ENCODE measurements at places on chromosomes 5 and 9.

- no peak for DNase-seq
Measured at GRCh38 chr9:89634995-89635742, 30.4 kb downstream of the GADD45G start.

- DNase-seq: no peak
Measured at GRCh38 chr9:33019797-33020196, 5.3 kb upstream of the DNAJA1 start.

DNA sequence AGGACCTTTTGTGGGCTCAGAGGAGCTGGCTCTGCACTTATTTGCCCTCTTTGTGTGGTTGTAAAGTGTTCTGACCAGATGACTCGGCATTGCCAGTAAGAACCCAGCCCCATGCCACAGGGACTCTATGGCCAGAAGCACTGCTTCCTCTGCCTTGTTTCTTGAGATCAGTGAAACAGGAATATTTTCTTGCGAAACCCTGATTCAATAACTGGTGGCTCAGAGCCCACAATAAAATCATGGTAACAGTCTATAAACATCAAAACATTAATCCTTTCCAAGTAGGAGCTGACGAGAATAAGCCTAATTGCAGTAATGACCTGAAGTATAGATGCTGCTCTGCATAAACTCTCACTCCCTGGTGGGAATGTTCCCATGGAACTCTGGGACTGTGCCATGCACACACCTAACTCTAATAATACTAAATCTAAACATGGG is 344.3 kb downstream of the ZNF608 start:
- no peak for DNase-seq

- no peak for DNase-seq
Measured at GRCh38 chr5:103452666-103453065, 109.9 kb downstream of the NUDT12 start.

DNA sequence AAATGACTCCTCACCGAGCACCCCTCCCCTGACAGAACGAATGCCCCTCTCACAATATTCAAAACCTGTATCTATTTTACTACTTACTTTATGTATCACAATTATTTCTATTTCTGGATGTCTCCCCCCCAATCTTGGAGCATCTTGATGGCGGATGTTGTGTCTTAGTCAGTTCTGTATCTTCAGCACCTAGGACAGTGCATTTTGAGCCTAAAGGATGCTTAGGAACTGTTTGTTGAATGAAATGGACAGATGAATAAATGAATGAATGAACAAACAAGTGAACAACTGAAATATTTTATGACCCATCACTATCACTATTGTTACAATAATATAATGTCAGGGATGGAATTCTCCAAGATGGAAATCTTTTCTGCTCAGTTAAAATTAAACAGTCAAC is 295.7 kb downstream of the DNAH5 start:
- DNase-seq: no peak

DNA sequence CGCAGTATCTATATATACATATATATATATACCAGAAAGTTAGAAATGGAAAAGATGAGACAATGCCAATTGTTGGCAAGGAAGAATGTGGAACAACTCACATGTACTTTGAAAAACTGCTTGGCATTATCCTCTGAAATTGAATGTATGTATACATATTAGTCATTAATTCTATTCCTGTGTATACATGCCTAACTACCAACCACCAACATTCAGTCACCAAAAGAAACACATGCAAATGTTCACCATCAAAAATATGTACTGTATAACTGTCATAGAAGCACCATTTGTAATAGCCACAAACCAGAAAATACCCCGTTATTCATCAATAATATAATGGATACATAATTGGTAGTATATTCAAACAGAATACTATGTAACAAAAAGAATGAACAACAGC is 330.2 kb upstream of the GRAMD2B start:
- no peak for DNase-seq

- no peak for DNase-seq
Measured at GRCh38 chr9:76135902-76136301, 245.4 kb downstream of the PCSK5 start.

- no peak for DNase-seq
Measured at GRCh38 chr5:150244209-150244608, 45.4 kb downstream of the CAMK2A start.

- no peak for DNase-seq
Measured at GRCh38 chr9:71515107-71515506, 253.2 kb downstream of the CEMIP2 start.

DNA sequence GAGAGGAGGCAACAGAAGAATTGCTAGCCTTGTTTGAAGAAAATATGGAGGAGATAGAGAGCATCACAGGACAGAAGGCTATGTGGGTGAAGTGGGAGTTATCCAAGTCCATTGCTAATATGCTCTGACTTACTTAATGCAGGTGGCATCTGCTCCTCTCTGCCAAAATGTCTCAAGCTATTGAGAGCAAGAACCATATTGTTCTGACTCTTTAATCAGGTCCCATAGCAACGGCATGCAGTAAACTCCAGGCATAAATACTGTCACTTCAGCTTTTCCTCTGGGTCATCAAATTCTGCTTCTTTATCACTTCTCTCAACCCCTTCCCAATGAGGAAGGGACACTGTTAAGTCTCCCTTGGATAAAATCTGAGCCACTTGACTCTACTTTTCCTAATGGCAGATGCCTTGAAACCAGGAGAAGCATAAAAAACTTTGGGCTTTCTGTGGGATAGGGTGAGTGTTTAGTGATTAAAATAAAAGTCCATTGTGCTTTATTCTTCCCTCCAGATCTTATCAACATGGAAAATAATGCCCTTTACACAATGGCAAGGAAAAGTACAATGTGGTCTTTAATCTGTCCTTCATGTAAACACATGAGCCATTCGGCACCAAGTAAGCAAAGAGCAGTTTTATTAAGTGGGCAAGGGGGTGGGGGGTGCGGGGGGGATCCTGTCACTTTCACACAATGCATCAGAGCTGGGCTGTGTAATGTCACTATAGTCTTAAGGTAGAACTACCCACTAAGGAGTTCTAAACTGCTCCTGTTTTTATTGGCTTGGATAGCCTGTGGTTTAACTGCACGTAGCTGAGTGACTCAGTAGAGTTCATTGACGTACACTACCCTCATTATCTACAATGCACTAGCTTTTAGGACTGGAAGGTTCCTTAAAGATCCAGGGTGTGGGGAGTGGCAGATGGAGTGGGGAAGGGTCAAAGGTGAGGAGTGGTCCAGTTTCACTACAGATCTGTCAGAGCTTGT is 71.0 kb upstream of the TARS1 start:
- no peak for DNase-seq

- no peak for DNase-seq
Measured at GRCh38 chr5:135578685-135579341, at the start of gene CXCL14. CXCL14 (minus strand) TSS chr5:135578991; CDS start chr5:135578778, 213 bp downstream.

DNA sequence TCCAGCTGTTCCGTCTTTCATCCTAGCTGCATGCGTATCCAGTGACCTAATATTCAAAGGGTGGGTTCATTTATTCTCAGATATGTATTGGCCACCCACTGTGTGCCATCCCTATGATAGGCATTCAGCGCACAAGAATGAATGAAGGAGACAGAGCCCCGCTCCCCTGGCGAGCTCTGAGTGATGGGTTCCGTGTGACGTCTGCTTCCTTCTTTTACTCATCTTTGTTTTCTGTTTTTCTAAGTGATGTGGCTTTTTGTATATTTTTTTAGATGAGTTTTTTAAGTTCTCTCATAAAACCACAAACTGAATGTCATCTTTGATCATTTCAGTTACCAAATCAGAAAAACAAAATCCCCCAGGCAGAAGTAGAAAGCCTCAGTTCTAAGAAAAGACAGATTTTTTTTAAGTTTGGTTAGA is 168.3 kb upstream of the OTULINL start:
- no peak for DNase-seq

- DNase-seq: no peak
Measured at GRCh38 chr5:78808380-78808779, 159.8 kb upstream of the LHFPL2 start.

DNA sequence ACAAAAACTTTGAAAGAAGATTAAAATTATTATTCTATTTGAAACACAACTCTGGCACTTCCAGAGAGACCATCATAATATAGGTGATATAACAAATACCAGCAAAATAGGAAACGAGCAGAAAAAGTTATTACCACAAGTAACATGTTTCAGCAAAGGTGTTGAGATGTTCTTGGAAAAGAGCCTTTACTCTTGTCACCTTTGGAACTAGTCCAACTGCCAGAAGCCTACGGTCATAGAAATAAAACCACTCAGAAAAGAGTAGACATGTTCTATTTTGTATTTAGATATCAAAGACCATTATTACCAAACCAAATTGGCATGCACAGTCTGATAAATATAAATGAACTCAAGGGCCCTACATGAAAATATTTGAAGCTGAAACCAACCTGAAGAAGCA is 145.0 kb upstream of the DMAC1 start:
- DNase-seq: no peak

GRCh38 chr9:27194401-27195091 is 85.5 kb downstream of the TEK start:
- no peak for DNase-seq

- no peak for DNase-seq
Measured at GRCh38 chr9:82404196-82404870, 415.8 kb downstream of the SPATA31D1 start.

DNA sequence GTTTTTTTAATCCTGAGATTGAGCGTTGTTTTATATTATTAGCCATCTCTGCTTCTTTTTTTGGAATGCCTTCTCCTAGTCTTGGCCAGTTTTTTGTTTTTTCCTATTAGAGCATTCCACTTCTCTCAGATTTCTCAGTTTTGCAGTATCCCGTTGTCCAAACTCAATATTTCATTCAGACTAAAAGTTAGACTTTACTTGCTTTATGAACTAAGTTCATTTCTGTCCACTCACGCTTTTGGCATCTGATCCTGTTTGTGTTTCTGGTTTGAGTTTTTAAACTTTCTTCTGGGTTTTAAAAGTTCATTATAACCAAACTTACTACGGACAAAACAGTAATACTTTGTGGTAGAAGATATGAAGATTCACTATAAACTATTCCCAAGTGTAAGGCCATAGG is 288.3 kb upstream of the MPDZ start:
- no peak for DNase-seq

DNA sequence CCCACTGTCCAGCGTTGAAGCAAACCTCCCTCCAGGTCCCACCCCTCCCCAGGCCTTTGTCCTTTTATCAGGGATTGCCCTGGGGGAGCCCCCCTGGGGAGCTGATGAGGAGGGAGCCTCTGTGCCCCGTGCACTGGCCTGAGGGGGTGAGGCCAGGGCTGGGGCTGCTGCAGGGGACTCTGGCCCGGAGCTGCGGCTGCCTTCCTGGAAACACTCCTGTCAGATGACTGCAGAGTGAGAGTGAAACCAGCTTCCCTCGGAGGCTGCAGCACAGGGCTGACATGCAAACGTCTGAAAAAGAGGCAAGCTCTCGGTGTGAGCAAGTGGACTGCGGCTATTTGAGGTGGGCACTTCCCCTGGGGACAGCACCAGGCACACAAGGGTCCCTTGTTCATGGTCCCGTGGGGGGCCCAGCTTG is 4.6 kb upstream of the TRAF2 start:
- DNase-seq: no peak

- no peak for DNase-seq
Measured at GRCh38 chr5:80141681-80142080, 106.5 kb downstream of the THBS4 start.

GRCh38 chr5:124698770-124699169 is 47.7 kb downstream of the ZNF608 start:
- no peak for DNase-seq

GRCh38 chr9:96242811-96243210 is 59.2 kb downstream of the HSD17B3 start:
- no peak for DNase-seq

- DNase-seq: no peak
Measured at GRCh38 chr9:73548201-73548600, 396.5 kb downstream of the ANXA1 start.

DNA sequence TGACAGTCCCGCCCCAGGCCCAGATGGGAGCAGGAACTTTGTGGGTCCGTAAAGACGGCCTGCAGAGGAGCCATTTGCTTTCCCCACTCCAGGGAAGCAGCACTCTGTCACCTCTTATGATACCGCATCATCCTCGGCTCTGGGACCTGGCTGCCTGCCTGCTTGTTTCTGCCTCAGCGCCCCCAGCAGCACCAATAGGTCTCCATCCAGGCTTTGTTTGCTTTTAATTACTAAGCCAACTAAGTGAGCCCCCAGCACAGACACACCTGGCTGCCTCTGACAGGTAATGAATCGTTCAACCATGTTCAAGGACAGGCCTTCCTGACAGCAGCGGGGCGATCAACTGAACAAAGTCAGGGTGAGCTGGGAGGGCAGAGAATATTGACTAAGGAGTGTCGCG is 141.4 kb downstream of the C5orf15 start:
- DNase-seq: no peak

GRCh38 chr9:31394015-31394473 is 990.4 kb upstream of the ACO1 start:
- DNase-seq: no peak

DNA sequence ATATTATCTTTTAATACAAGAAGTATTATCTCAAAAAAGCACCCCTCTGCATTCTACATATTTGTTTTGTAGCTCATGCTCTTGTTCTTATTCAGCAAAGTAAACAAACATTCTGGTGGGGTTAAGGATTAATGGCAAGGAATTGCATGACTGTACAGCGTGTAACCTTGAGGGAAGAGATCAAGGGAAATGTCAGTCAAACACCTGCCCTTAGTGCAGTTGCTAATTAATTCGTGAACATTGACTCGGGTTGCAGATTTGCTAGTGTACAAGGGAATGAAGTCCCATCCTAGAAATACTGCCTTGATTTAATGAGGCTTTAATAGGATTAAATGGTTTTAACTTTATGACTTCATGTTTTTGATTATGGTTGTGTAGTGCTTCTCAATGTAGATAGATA is 1758.1 kb downstream of the MAT2B start:
- no peak for DNase-seq

GRCh38 chr5:38258042-38258318 is 379 bp upstream of the EGFLAM start:
- DNase-seq: no peak

- DNase-seq: no peak
Measured at GRCh38 chr9:131799177-131799823, 59.4 kb upstream of the RAPGEF1 start.

DNA sequence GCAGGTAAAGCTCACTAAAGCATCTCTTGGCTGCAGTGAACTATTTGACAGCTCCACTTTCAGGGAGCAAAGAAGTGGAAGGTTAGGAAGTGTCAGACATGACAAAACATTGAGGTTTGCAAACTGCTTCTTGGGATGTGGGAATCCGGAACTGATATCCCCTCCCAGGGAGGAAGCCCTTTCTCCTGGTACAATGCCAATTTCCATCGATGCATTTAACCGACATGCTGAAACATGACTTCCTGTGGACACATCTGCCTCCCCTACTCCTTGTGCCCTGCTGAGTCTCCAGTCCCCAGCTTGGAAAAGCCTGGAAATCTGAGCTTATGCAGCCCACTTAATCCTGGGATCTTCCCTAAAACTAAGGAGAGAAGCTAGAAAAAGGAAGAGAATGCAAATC is 323.1 kb upstream of the DAP start:
- no peak for DNase-seq

DNA sequence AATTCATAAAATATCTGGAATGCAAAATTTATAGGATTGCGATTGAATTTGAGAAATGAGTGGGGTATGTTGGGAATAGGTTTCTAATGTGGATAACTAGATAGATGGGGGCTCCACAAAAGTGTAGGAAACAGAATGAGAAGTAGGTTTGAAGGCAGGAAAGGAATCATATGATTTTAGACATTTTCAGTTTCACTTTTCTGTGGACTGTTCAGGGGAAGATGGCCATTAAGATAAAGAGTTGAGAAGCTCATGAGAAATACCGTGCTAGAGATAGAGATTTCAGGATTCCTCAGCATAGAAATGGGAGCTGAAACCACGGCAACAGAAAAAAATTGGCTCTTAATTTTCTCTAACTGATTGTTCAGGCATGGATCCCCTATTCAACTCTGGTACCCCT is 163.4 kb upstream of the CD180 start:
- DNase-seq: no peak
